ENCODE measurements at places on chromosomes 7 and 10. TPM values are rescaled to one million over a fixed set of nuclear protein-coding genes. Genes with fewer than 3 reads are reported as not detected.

Gene RAB19
- 0.15 TPM for total RNA-seq

Gene SMO
- total RNA-seq = 6.5 TPM

Gene ADAM12
- 0.55 TPM for total RNA-seq

Gene ACBD7
- total RNA-seq = not detected

Gene BPGM
- total RNA-seq = 24.5 TPM

Gene AMZ1
- under 0.01 TPM for total RNA-seq

Gene PNLIP
- not detected for total RNA-seq

Gene FAM241B
- 2.9 TPM for total RNA-seq

Gene CRTAC1
- not detected for total RNA-seq

Gene EBF3
- not detected for total RNA-seq

Gene HOXA10
- total RNA-seq = 1.1 TPM

Gene PRF1
- total RNA-seq = not detected

Gene ARMC3
- total RNA-seq = not detected

Gene ERV3-1
- total RNA-seq = 2.2 TPM

Gene SOSTDC1
- not detected for total RNA-seq

Gene FANK1
- total RNA-seq = 2.1 TPM

Gene FAM107B
- 8.7 TPM for total RNA-seq

Gene TMEM236
- 0.04 TPM for total RNA-seq

Gene CACNA2D1
- 1.7 TPM for total RNA-seq

Gene FFAR4
- not detected for total RNA-seq

Gene DENND2A
- 0.91 TPM for total RNA-seq

Gene OR6B1
- total RNA-seq = not detected

Gene PAX4
- total RNA-seq = not detected

Gene RINT1
- total RNA-seq = 12.5 TPM

Gene POLR3A
- total RNA-seq = 14.4 TPM

Gene SH2D4B
- total RNA-seq = not detected

Gene GDF2
- total RNA-seq = not detected

Gene SP4
- 2.6 TPM for total RNA-seq

Gene SPOCK2
- 1.2 TPM for total RNA-seq

Gene GHRHR
- not detected for total RNA-seq

Gene ATP5MK
- total RNA-seq = 308 TPM

Gene CLEC5A
- 0.23 TPM for total RNA-seq

Gene SLC13A4
- total RNA-seq = not detected

Gene KLF6
- 40.5 TPM for total RNA-seq

Gene DEPP1
- 1.1 TPM for total RNA-seq

All from hair follicular keratinocyte (primary cell).